ENCODE measurements at places on chromosomes 12 and 14.

GRCh38 chr12:65500091-65500900, 221.8 kb downstream of the MSRB3 start:
- DNase-seq, result no peak

- DNase-seq, result no peak
Observed at GRCh38 chr14:103832046-103832445, 15.3 kb downstream of the PPP1R13B start.

- no peak for DNase-seq
Observed at GRCh38 chr12:25106818-25107217, 88.1 kb downstream of the DNAI7 start.

DNA sequence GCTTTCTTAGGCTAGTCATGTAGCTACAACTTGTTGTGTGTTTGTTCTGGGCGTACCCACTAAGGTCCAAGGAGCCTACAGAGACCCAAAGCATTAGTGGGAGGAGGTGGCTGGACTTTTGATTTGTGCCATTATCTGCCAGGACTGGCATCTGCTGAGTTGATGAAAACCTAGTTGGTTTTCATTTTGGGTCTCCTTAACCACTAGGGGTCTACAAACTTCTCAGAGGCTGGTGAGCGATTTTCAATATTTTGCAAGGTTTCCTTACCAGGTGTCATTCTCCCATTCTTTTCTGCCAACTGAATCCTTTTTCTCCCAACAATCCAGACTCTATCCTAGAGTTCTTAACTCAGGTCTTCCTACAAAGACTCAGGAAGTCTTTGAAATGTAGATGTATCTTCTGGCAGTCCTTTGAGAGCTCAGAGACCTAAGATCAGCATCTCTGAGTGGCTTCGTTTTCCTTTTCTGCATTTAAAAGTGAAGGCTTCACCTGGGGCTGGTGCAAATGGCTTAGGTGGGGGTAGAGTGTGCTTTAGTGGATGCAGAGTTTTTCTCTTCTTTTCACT, 150.0 kb upstream of the RMST start:
- DNase-seq, result no peak

- DNase-seq, result no peak
Observed at GRCh38 chr12:70443062-70443673, 77.1 kb downstream of the KCNMB4 start.

GRCh38 chr12:2547273-2548044, 247.3 kb upstream of the FKBP4 start:
- no peak for DNase-seq

DNA sequence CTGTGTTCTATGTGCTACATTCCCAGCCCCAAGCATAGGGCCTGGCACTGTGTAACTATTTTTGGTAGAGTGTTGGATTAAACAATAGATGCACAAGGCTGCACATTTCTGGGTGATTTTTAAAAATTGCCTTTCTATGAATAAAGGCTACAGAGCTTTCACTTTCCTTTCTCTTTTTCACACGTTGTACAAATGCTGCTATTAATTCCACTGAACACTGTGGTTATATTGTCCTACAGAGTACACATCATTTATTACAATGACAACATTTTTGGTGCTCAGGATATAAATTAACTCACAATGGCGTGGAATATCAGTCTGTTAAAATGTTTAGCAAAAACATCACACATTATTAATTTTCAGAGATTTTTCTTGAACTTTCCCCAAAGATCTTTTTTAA, 3.6 kb upstream of the EML1 start:
- no peak for DNase-seq

DNA sequence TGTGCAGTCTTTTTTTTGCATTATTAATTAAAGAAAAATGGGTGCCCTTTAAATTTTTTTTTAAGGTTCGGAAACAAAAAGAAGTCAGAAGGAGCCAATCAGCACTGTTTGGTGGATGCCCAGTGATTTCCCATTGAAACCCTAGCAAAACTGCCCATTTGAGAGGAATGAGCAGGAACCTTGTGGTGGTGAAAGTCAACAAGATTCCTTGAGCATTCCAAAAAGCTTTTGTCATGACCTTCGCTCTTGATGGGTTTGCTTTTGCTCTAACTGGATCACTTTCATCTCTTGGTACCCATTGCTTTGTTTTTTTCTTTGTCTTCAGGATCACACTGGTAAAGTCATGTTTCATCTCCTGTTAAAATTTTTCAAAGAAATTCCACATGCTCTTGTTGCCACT, 54.1 kb downstream of the ADIPOR2 start:
- no peak for DNase-seq

- DNase-seq, result no peak
Observed at GRCh38 chr14:103122585-103122946, 695 bp upstream of the TNFAIP2 start.

DNA sequence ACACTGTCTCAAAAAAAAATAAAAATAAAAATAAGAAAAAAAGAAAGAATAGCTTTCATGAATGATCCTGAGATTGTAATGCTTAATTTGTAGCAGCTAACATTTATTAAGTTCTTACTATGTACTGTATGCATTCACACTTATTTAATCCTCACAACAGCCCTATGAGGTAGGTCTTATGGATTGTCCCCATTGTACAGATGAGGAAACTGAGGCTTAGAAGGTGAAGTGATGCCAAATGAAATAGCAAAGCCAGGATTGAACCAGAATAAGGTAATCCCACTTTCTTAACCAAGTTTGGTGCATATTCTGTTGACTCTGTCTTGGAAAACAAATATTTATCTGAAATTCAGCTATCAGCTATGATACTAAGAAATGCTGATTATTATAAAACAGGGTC, 2.1 kb downstream of the USP30 start:
- no peak for DNase-seq

DNA sequence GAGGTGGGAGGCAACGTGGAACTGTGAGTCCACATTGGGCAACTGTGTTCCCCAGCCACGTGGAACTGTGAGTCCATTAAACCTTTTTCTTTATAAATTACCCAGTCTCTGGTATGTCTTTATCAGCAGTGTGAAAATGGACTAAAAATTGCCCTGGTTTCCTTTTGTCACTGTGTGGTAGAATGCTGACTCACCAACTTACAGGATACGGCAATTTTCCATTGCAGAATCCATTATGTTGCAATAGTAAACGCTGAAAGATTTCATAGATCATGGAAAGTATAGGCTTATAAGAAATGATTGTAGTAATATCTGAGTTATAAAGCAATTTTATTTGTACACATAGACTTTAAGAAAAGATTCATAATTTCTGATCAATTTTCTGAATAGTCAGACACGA, 93.0 kb downstream of the GTF2A1 start:
- DNase-seq, result no peak

Measured in stimulated activated CD4-positive, alpha-beta T cell treated with anti-CD3 and anti-CD28 coated beads, Interleukin-15, amount 100 ng/mL, for 48 hours (primary cell).